ENCODE measurements at places on chromosomes 12 and 14. TPM values are rescaled to one million over a fixed set of nuclear protein-coding genes. Genes with fewer than 3 reads are reported as not detected.

The MAP1LC3B2 gene
- 0.97 TPM for total RNA-seq

The LTBP2 gene
- 0.43 TPM for total RNA-seq

DNA sequence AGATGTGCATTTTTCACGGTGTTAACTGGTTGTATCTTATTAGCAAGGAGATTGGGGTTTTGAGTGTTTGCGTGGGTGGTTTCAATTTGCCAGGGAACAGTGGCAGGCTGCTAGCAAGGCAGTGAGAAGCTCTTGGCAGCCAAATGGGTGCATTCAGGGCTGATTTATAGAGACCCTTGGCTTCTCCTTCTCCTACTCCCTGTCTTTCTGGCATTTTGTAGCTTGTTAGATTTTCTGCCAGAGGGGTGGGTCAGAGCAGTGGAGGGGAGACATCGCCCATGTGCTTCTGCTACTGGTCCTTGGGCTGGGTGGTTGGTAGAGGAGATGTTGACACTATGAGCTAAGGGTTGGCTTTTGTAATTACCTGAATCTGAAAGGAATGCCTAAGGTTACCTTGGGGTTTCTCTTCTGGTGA, 9.6 kb downstream of the CALM1 start:
- no peak for DNase-seq

DNA sequence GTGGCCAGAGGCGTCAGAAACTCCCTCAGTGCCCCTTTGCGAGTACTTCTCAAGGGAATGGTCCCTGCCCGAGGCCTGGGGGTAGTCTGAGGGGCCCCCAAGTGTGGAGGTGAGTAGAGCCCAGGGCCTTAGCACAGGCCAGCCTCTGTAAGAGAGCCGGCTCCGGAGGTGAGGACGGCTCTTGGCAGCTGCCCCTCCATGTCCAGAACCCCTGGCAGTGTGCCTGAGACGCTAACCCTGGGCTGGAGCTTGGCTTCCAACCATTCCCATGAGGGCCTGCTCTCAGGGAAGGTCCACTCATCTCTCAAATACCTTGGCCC, 61.7 kb downstream of the PRMT8 start:
- no peak for DNase-seq

GRCh38 chr12:88638388-88638787, 58.1 kb upstream of the KITLG start:
- DNase-seq, result no peak

DNA sequence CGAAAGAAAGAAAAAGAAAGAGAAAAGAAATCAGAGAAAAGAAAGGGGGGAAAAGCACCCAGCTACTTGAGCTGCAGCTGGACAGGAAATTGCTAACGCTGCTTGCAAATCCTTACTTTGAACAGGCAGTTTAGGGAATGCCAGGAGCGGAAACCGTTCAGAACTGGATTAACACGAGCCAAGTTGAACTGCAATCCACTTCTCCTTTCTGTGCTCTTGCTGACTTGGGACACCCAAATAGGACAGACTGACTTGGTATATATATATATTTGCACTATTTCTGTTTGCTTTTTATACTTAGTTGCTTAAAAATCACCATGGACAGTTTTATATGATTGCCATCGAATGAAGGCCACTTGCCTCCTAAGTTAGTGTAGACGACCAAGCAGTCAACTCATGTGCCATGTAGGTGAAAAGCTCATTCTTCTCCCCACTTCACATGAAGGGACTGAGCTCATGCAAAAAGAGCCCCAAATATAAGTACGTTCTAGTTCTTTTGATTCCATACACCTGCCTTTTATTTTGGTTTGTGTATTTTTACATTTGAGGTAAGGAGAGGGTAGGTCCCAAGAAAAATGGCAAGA, 5.5 kb downstream of the DUSP6 start:
- no peak for DNase-seq

DNA sequence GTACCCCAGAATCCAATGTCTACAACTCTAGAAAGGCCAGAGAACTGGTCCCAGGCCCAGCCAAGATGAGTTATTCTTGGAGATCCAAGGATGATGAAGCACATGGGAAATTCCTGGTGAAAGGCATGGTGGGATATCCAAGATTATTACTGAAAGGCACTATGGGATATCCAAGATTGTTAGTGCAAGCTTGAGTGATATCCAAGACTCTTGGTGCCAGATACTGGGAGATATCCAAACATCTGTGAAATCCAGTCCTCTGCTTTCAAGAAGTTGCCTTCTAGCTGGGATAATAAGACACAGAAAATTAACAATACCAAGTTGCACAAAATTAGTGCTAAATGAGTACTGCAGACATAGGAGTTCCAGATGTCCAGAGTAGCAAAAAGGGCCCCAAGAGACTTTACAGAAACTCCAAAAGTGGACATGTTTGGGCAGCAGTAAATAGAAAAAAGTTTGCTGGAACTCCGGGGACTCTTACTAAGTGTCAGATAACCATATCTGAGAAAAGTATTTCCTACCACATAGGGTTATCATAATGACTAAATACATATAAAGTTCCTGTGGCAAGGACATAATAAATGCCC, 34.6 kb downstream of the PHLDA1 start:
- no peak for DNase-seq

Data from NCI-H460 (cell line).